ENCODE measurements at places on chromosomes 4 and X.

- DNase-seq = no peak
These were observed 62.0 kb upstream of the VCX2 start for GRCh38 chrX:8233091-8233490.

DNA sequence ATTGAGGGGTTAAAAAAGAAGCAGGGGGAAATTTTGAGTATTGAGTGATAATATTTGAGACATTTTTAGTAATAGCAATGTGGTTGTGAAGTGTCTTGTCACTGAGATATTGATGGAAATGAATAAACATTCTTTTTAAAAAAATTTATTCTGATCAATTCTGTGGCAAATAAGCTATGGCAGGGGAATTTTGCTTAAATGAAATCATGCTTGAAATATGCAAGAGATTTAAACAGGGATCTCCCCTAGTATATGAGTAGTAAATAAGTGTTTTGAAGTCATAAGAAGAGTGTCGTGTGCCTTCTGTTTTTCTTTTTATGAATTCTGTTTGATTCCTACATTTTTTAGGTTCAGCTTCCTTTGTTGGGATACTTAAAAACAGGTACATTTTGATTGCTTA, 23.2 kb downstream of the IL15 start:
- no peak for DNase-seq

- no peak for DNase-seq
These were observed 509.6 kb upstream of the FAM241A start for GRCh38 chr4:111635646-111636045.

DNA sequence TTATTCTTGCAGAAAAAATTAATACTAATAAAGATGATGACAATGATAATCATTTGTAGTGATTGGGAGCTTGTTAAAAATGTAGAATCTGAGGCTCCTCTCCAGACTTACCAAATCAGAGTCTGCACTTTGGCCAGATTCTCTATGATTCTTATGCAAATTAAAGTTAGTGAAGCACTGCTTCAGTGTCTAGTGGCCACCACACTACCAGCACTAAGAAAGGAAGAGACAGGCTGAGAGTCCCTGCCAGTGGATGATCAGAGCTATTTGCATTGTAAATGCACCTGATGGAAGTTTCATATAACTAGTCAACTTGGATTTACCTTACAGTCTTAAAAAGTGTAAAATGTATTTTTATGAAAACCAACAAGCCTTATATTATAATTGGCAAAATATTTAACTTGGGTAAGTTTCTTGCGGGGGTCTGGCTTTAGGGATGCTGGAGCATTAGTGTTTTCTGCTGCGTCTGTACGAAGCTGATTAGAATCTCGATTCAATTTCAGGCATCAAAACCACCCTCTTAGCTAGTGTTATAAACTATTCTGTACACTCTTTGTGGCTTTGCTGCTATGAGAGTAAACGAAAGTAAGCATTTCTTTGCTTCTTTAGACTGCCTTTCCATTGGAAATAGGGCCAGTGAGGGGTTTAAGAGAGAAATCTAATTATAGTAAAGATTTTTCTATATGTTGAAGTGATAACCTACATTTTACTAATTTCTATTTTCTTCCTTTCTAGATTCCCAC, 114.1 kb downstream of the TLL1 start:
- no peak for DNase-seq
